Right forelimb (tissue), 1 donor: ENCODE measurements at places on chromosomes 12 and 14.

- DNase-seq, result peak; percentile 66
Measured at GRCh38 chr12:13178568-13179210, 17.8 kb upstream of the EMP1 start.

DNA sequence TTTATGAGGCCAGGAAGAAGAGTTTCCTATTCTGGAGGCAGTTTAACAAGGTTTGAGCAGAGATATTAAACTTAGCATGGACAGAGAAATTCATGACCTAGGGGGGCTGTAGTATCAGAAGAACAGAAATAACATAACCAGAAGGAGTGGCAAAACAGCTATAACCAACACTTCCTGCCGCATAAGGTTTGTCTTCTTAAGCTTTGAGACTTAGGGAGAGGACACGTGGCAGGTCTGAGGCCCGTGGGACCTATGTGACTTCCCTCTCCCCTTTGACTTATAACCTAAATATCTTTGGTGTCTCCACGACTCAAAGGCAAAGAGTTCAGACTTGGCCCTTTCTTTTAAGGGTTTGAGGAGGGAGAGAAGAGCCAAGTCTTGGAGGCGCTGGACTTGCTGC lies 119.1 kb upstream of the PZP start:
- DNase-seq, result no peak

DNA sequence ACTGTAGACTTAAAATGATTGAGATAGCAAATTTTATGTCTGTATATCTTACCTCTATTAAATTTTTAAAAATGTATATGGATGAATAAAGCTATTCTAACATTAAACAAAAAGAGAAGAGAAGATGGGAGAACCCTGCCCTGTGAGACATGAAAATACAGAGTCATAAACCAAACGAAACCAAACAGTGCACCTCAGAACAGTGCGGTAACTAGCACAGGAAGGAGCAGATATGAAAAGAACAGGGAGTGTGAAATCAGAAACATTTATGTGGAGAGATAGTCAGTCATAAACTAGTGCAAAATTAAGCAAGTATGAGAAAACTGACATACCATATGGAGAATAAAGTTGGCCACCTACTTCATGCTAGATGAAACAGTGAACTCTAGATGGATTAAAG lies 135.1 kb downstream of the ERC1 start:
- no peak for DNase-seq

DNA sequence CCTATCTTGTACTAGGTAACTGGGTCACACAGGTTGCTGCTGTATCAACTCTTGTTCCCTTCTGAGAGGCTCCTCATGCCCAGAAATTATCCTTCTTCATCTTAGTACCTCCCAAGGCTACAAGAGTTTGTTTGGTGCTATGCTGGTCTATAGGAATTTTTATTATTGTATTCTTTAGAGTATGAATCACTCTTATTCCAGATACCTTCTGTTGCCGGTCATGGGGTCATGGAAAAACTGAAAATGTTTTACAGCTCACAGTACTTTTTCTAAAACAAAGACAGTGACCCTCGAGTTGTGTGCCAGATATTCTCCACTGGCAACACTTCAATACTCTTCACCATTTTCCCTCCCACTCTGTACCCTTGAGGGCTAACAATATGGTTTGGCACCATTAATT lies 1598.0 kb upstream of the TMEM132C start:
- no peak for DNase-seq

GRCh38 chr12:13165617-13166041 lies 30.9 kb upstream of the EMP1 start:
- peak; percentile 67 for DNase-seq

- DNase-seq, result no peak
Measured at GRCh38 chr12:58833853-58834252, 86.5 kb downstream of the LRIG3 start.

- no peak for DNase-seq
Measured at GRCh38 chr14:91396959-91397815, 20.4 kb downstream of the CCDC88C start.

DNA sequence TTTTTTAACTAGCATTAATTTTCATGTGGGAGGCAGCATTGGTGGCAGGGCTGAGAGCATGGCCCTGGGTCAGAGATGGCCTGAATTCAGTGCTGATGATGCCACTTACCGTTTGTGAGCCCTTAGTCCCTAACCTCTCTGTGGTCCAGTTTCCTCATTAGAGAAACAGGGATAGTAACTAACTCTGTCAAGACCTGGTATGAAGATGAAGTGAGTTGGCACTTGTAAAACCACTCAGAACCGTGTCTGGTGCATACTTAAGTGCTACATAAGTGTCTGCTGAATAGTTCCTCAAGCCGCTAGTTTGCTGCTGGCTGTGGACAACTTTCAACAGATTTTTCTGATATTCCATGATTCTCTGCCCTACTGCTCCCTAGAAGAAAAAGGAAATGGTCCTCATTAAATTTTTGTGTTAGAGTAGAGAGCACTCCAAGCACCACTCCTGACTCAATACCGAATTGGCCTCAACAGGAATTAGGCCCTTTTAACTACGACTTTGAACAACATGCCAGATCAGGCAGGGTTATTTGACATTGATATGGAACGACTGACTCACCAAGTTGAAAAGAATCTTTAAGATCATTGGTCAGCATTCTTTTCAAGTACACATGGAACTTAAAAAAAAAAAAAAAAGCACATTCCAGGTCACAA lies 250.2 kb downstream of the ANO2 start:
- DNase-seq, result no peak

DNA sequence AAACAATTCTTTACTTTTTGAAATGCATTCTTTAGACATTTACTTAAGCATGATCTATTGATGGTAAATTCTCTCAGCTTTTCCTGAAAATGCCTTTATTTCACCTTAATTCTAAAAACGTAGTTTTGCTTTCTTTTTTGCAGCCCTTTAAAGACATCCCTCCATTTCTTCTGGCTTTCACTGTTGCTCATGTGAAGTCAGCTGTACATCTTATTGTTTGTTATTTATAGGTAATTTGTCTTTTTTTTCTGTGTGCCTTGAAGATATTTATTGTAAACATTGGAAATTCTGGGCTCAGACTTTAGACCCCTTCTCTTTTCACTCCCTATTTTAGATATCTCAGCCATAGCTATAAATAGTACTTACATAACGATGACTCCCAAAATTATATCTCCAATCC lies 70.4 kb downstream of the IFNG start:
- DNase-seq, result no peak

DNA sequence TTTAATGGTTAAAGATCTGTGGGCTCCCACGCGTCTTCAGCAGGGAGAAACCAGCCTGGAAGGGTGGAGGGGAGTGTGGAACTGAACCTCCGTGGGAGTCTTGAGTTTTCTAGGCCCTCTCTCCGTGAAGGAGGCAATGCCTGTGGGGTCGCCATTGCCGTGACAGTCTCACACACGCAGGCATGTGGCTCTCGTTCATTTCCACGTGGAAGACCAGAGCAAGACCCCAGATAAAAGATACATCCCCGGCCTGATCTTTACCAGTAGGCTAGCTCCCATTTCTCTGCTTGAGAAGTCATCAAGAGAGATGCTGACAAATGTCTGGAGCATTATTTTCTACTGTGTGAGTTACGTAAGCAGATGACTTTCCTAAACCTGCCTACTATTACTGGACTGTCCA lies 491.7 kb upstream of the LMO3 start:
- no peak for DNase-seq

DNA sequence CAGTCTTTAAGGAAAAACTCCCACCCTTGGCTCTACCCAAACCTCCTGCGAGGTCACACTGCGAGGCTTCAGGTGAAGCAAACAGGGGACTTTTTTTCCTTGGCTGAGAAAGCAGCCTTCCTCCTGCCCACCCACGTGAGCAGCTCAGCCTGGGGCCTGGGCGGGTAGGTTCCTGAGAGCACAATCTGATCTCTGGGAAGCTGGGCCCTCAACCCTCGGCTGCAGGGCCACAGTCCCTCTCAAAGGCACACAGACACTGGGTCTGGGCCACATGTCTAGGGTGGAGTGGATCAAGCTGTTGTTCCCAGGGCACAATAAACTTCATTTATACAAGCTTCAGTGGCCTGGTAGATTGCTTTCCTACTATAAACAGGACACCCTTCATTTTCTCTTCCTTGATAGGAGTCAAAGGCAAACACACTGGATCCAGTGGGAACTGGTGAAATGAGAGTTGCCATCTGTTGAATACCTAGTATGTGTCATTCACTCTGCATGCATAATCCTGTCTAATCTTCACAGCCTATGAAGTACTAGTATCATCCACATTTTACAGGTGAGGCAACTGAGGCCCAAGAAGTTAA lies 41.3 kb upstream of the PNMA1 start:
- DNase-seq, result no peak

DNA sequence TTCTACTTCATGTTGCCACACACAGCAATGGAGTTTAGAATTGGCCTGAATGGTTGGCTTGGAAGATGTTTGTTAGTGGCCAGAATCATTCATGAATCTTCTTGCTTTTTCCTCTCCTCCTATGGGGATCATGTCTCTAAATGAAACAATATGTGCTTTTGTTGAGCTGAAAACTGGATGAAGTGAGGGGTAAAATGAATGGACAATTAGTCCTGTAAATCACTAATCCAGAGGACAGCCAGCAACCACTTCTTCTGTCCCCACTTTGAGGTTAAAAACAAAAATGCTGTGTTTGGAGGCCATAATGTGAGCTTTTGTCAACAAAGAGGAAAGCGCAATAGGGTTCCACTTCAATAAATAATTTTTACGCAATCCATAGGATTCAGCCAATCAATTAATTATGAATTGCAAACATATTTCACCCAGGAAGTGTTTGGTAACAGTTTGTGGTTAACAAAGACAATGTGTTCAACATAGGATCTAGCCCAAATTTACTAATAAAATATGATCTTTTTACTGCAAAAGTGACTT lies 30.3 kb upstream of the AMIGO2 start:
- DNase-seq, result no peak

DNA sequence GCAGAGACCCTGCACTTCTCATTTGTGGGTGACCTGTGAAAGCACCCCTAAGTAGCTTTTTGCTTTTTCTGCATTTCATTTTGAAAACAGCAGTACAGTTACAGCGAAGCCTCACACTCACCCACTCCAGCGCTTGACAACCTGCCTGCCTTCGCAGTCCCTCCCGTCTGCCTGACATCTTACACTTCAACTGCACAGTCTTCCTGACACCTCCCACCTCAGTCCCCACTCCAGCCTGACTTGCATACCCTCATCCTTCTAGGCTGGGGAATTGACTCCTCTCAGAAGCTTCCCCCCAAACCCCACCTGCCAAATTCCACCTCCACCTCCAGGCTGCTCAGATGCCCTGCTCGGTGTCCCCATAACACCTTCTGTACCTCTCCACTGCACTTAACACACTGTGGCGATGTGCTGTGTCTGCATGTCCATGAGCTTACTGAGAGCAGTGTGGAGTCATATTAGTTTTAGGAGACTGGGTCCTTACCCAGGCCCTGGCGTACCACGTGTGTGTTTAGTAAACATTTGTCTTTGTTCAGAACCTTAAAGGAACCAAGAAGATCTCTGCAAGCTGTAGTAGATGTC lies 159.4 kb downstream of the PRKCH start:
- no peak for DNase-seq

GRCh38 chr14:35932659-35933159 lies 106.6 kb downstream of the BRMS1L start:
- no peak for DNase-seq

DNA sequence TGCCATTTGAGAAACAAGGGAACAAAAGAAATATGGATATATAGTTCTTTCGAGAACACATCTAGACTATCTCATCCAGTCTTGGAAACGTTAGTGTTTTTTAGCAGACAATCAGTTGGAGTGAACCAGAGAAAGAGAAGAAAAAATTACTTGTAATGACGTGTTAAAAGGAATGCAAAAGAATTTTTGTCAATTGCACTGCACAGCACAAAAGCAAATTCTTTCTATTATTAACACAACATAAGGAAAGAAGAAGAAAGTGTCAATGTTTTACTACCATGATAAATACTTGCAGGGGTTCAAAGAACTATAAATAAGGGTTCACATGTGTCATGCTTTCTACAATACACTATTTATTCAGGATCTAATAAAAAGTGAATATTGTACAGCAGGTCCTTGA lies 27.5 kb upstream of the GSG1 start:
- DNase-seq, result no peak

GRCh38 chr12:50615907-50616296 lies 111.1 kb downstream of the DIP2B start:
- DNase-seq, result no peak

DNA sequence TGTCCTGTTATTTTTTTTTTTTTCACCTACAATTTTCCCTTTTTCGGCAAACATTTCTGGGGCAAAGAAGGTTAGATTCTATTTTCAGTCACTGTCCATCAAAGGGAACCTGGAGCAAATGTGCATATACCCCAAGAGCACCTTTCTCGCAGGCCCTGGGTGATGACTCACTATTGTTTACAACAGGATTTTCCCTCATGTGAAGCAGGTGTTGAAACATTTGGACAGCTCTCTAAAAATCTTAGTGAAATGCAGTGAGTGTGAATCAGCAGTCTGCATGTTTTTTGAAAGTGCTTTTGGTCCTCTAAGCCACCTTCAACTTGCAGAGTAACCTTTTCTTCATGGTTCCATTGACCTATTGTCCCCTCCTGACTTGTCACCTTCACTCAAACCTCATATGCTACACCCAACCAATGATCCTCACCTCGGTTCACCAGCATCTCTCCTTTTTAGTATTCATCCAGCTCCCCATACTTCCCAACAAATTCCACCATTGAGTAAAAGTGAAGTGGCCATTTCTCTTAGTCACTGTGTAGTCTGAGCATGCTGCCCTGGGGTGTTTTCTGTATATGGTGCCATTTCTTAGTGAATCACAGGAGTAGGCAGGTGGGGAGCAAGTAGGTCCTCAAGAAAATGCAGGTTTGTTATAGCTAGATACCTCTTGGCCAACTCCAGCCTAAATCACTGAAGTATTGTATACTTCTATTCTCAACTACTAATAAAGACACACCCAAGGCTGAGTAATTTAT lies 260.2 kb downstream of the BMP4 start:
- no peak for DNase-seq

DNA sequence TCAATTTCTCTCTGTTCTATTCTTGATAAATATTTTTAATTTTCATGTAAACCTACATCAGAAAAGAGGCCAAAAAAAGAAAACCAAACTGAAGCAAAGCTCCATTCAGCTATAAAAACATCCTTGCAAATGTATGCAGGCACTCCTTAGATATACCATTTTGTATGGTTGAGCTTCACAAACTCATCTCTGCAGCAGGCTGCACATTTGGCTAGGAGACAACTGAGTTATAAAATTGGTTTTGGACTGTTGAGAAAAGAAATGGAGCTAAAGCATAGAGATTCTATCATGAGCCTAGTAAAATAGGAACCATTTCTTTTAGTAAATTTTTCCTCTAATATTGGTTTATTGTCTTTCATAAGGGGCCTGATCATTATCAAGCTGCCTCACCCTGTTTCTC lies 156.4 kb downstream of the SYT1 start:
- no peak for DNase-seq

GRCh38 chr12:26187014-26187798 lies 8.2 kb upstream of the SSPN start:
- no peak for DNase-seq
